ENCODE measurements at places on chromosomes 6 and 20. TPM values are rescaled to one million over a fixed set of nuclear protein-coding genes. Genes with fewer than 3 reads are reported as not detected.
A peak's percentile ranks its signal among the peaks of the same experiment; 100 is the strongest.

KIF6 gene
- total RNA-seq = 0.32 TPM

- DNase-seq = no peak
These were observed 65.0 kb upstream of the HIVEP1 start for GRCh38 chr6:11947063-11947462.

- no peak for DNase-seq
These were observed 602.3 kb upstream of the MMS22L start for GRCh38 chr6:97885325-97885724.

GRCh38 chr6:71414486-71414885 is 125.9 kb downstream of the OGFRL1 start:
- no peak for DNase-seq

DNAH8 gene
- under 0.01 TPM for total RNA-seq

DNA sequence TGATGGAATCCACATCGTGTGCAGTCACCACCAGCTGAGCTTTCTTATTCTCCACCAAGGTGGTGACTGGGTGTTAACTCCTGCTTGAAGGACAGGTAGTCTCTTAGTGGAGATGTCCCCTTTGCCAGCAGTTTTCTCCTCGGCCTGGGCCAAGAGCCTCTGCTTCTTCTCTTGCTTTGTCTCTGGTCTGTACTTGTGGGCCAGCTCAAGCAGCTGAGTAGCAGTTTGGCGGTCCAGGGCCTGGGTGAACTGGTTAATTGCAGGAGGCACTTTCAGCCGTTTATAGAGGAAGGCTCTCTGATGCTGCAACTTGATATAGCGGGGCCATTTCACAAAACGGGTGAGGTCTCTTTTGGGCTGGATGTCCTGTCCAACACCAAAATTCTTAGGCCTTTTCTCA is 76.0 kb upstream of the NNAT start:
- no peak for DNase-seq

COL20A1 gene
- total RNA-seq = not detected

DNA sequence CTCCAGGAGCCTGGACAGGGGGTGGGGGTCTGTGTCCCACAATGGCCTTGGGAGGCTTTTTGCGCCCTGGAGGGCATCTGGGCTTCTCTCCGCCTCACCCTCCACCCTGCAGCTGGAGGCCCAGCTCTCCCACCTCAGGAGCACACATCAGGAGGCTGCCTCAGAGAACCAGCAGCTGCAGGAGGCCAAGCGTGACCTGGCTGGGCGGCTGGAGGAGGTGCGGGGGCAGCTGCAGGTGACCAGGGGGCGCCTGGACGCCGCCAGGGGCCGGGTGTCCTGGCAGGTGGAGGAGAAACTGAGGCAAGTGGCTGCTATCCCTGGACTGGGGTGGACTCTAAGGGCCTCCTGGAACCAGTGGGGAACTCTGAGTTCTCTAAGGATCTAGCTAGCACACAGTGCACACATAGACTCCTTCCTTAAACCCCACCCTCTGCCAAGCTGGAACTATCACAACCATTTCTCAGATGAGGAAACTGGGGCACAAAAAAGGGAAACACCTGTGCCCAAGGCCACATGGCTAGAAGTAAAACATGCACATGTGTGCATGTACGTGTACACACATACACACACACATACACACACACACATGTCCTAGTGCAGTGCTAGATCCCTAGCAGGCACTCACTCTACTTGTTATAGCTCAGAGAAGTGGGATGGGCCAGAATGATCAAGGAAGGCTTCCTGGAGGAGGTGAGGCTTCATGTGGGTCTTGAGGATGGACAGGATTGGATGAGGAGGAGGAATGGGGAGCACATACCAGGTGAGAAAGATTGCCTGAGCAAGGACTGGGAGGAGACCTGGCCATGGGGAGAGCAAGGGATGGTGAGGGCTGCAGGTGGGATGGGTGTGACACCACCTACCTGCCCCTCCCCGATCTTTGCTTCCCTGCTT is 22.9 kb downstream of the RAB44 start:
- DNase-seq = no peak

GRCh38 chr6:155256122-155256795 is 7.6 kb upstream of the CLDN20 start:
- DNase-seq = peak; percentile 75

SPEF1 gene
- under 0.01 TPM for total RNA-seq

All from fibroblast of villous mesenchyme (primary cell).